ENCODE measurements at places on chromosomes 3 and 15.

GRCh38 chr3:169764312-169764881, 463 bp downstream of the TERC start:
- DNase-seq: peak; percentile 77

DNA sequence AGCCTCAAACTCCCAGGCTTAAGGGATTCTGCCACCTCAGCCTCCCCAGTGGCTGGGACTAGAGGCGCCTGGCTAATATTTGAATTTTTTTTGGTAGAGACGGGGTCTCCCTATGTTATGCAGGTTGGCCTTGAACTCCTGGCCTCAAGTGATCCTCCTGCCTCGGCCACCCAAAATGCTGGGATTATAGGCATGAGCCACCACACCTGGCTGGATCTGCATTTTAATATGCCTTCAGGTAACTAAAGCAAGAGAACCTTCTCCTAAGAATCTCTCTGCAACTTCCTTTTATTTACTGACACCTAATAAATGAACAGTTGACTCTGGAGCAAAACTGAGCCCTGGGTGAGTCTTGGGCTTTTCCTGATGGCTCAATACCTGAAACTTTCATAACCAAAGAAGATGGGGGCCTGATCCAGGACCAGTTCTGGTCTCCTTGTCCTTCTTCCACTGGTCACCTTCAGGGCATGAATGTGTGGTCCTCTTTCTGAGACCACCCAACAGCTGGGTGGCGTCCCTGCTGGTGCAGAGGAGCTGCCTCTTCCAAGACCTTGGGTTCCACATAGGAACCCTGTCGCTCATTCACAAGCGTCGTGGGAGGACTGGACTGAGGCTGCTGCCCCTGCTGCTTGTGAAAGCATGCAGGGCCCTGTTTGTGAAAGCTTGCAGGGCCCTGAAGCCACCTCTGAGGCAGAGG, 28.2 kb downstream of the CCR9 start:
- no peak for DNase-seq

DNA sequence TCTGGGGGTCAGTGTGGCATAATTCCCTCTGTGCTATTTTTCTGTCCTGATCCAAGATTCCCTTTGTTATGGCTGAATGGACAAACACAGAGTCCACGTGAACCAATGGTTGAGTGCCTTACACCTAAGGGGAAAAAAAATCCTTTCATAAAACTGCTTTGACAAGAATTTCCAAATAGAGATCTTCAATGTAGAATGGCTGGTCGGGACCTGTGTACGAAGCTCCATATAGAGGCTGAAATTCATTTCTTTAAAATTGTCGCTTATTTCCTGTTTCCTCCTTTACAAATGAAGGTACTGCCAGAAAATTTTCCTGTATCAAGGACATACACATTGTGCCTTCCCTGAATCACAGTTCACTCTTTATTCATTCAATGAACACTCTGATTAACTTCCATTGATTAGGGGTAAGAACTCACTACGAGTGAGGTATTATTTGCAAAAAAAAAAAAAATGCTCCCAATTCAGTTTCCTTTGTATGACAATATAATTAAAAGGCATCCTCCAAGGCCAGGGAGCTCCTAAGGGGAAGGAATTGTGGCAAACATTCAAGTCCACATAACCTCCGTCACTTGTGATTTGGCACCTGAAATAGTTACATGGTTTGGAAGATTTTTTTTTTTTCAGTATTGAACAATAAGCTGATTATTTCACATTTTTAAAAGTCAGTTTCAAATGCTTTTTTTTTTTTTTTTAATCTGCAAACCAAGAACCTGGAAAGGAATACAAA, 293.8 kb downstream of the MEX3B start:
- no peak for DNase-seq

DNA sequence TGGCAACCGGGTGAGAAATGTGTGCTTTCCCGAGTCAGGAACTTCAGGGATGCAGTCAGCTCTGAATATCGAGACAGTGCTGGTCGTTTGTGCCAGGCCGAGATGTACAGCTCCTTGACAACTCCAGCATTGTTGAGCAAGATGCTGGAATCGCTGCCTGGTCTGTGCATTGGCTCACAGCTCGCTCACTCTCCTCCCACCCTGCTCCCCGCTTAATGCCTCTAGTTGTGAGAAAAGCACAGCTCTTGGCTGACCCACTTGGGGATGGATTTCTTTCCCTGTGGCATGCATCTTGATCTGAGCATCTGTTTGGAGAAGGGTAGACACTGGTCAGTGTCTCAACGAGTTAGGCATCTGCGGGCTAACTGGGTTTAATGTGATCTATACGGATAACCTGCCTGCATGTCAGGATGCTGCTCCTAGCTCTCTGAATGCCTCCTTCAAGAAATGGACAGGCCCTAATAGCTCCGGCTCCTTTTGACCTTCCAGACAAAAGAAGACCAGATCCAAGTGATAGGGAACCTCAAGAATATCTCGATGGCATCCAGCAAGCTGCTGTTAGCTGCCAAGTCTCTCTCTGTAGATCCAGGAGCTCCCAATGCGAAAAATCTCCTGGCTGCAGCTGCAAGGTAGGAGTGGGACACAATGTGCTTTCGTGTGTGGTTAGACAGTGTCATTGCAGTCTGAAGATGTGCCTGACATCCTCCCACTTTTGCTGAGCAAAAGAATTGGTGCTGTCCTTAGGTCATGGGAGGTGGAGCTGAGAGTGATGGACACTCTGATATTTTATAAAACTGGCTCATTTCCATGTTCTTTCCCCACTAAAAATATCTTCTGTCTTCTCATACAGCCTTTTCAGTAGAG, 302.2 kb upstream of the TPM1 start:
- DNase-seq: no peak

DNA sequence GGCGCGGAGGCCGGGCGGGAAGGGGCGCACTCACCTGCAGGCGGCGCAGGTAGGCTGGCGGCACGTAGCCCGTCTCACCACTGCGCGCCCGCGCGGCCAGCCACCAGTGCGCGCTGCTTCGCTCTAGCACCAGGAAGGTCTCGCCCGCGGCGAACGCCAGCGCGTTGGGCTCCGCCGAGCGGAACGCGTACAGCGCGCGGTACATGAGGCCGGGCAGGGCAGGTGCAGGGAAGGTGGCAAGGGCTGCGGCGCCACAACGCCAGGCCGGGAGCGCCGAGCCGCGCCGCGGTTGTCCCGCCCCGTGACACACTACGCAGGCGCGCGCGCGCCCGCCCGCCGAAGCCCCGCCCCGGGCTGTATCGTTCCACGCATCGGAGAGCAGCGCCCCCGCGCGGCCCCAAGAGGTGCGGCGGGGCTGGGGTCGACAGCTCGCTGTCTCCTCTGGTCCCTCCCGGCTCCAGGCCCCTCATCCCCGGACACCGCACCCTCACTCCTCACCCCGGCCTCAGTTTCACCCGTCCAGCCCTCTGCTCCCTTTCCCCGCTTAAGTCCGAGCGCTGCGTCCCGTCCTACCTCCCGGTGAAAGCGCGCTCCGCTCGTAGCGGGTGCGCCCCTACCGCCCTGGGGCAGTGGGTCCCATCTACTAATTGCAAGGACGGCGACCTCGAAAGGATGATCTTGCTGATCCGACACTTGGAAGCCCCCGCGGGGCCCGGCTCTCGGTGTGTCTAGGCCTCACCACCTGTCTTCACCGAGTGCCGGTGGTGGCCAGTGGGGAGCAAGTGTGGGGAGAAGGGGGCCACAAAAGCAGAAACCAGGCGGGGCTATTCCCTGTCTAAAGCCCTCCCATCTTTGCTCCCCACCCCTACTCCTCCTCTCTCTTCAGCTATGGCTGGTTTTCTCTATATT, at the start of gene NCKIPSD:
Gene NCKIPSD (minus strand): TSS at position 313 of the 909 bp plus-strand sequence. CDS start 108 bp downstream, at position 205.
- DNase-seq: peak; percentile 89
